ENCODE measurements at places on chromosomes 12 and 14.
A peak's percentile ranks its signal among the peaks of the same experiment; 100 is the strongest.

DNA sequence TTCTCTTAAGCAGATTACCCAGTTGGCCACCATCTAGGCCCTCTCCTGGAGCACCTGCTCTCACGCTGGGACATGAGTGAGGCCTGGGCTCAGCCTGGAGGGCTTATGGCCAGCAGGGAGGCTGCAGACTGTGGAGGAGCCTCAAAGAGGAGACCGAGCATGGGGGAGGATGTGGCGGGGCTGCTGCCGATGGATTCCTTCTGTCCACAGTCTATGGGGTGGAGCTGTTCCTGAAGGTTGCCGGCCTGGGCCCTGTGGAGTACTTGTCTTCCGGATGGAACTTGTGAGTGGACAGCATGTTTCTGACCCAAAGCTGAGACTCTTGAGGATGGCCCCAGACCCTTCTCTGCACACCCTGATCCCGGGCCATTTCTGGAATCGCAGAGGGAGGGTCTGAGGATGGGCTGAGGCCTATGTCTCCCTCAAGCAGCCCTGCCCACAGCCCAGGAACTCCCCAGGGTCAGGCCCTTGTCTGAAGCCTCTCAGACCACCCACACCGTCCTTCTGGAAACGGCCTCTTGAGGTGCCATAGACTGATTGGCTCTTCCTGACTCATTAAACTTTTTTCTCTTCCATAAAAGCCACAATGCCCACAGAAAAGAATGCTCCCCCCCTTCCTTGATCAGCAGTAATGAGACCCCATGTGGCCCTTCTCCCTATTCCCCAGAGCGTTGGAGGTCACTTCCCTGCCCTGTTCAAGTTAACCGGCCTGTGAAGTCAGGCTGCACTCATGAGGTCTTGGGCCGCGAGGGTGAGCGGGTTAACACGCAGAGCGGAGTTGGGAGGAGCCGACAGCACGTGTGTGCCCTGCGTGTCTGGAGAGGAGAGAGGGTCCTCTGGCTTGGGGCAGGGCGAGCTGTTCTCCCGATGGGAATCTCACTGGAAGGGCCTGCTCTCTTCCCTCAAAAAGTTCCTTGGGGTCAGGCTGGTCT is 49.0 kb downstream of the SLC8B1 start:
- no peak for DNase-seq

- peak; percentile 57 for DNase-seq
Measured at GRCh38 chr12:7645395-7646177, 20.1 kb downstream of the APOBEC1 start.

GRCh38 chr12:95982602-95983001 is 13.5 kb downstream of the HAL start:
- no peak for DNase-seq

DNA sequence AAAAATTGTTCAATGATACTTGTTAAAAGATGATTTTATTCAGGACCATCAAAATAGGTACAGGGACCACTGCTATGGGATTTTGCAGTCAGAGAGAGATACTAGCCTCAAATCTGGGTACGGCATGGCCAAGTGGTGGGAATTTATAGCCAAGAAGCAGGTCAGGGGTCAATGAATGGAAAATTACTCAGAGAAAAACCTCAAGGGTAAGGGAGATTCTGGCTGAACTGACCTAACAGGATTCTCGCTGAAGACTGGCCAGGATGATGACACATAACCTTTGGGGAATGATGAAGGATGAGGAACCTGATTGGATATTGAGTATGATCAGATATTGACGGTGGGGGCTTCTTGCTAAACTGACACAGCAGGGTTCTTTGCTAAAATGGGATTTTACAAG is 32.7 kb downstream of the DEPDC4 start:
- no peak for DNase-seq

- DNase-seq: no peak
Measured at GRCh38 chr12:7123806-7124522, 4.7 kb downstream of the RBP5 start.

GRCh38 chr12:55226523-55226922 is 5.7 kb downstream of the OR10A7 start:
- no peak for DNase-seq

- DNase-seq: no peak
Measured at GRCh38 chr12:53987787-53988230, 2.9 kb downstream of the HOXC10 start.
